GM23338 (cell line): ENCODE measurements at places on chromosomes 16 and 17. TPM values are rescaled to one million over a fixed set of nuclear protein-coding genes. Genes with fewer than 3 reads are reported as not detected.

DNA sequence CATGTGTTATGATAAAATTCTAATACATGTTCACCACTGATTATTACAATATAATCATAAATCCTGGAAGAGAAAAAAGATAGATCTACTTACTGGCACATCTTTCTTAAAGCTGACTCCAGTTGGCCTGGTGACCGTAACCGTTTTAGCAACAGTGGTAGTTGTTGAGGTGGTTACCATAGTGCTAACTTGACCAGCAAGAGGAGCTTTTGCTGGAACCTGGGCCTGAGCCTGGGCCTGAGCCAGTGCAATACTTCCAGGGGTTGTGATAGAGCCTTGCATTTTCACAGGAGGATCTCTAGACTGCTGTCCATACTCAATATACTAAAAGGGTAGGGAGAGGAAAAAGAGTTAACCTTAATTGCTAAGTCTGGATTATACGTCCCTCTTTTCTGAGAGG is 36.2 kb downstream of the SETD6 start:
- DNase-seq, result no peak
- H3K27me3 ChIP-seq, result no peaks in the 10 kb centered on the region
- H3K36me3 ChIP-seq, result peaks cover 64% of the 10 kb centered on the region
- no peak overlapping the region for H3K27ac ChIP-seq

GRCh38 chr16:79721270-79721669 is 120.7 kb upstream of the MAF start:
- H3K4me1 ChIP-seq, result no peaks in the 10 kb centered on the region
- H3K36me3 ChIP-seq, result no peaks in the 10 kb centered on the region
- no peaks in the 10 kb centered on the region for H3K27me3 ChIP-seq
- H3K27ac ChIP-seq, result no peak overlapping the region
- no peak overlapping the region for H3K4me3 ChIP-seq

DNA sequence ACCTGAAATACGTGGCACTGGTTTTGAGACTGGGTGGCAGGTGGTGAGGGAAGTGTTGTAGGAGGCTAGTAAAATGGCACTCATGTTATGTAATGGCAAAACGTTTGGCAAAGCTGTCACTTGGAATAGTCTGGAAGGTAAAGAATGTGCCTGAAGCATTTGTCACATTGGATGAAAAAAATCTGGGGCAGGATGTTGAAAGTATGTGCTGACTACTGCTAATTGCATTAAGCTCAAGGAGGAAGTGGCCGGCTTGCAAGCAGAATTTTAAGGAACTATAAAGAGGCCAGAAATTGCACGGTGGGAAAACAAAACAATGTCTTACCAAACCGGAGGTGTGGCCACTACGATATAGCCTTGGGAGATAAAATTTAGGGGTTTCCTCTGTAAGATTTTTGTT is 26.6 kb upstream of the NLRP1 start:
- H3K4me1 ChIP-seq, result no peaks in the 10 kb centered on the region
- H3K27ac ChIP-seq, result no peak overlapping the region
- H3K4me3 ChIP-seq, result no peak overlapping the region

DNA sequence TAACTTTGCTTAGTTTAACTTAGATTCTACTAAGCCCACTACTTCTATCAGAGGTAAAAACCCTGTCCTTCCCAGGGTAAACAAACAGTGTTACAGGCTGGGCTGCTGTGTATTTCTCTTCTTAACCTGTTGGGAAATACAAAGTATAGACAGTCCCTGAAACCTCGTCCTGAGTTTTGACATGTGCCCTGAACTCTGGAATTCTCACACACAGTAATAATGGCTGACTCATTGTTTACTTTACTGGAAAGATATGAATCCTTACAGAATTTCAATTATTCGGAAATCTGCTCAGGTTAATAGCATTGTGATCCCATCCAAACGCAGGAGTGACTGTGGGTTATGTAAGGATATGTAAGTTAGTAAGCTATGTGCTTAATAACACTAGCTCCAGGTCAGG is 199.1 kb downstream of the TMEM114 start:
- no peak overlapping the region for H3K27ac ChIP-seq
- H3K4me3 ChIP-seq, result no peak overlapping the region
- no peaks in the 10 kb centered on the region for H3K4me1 ChIP-seq
- no peaks in the 10 kb centered on the region for H3K36me3 ChIP-seq
- no peak for DNase-seq

GRCh38 chr16:35176449-35176848 is 1717.0 kb downstream of the TP53TG3F start:
- H3K4me3 ChIP-seq, result no peak overlapping the region
- no peak overlapping the region for H3K27ac ChIP-seq
- H3K27me3 ChIP-seq, result no peaks in the 10 kb centered on the region
- no peaks in the 10 kb centered on the region for H3K4me1 ChIP-seq
- H3K36me3 ChIP-seq, result no peaks in the 10 kb centered on the region; the same call in 1 of the 2 replicates

- no peaks in the 10 kb centered on the region for H3K36me3 ChIP-seq
- no peak overlapping the region for H3K27ac ChIP-seq
- no peaks in the 10 kb centered on the region for H3K4me1 ChIP-seq
- DNase-seq, result no peak
Measured at GRCh38 chr17:74725111-74725510, 11.9 kb upstream of the RAB37 start.

- peaks cover 39% of the 10 kb centered on the region for H3K27me3 ChIP-seq
- no peaks in the 10 kb centered on the region; the same call in 1 of the 2 replicates for H3K4me1 ChIP-seq
- no peak for DNase-seq
- H3K36me3 ChIP-seq, result no peaks in the 10 kb centered on the region
- no peak overlapping the region for H3K27ac ChIP-seq
- H3K4me3 ChIP-seq, result no peak overlapping the region
Measured at GRCh38 chr16:8585857-8586256, 4.5 kb downstream of the TMEM114 start.

GRCh38 chr17:50831471-50831928 is 3.9 kb upstream of the WFIKKN2 start:
- H3K4me3 ChIP-seq, result no peak overlapping the region
- H3K36me3 ChIP-seq, result no peaks in the 10 kb centered on the region; the same call in 1 of the 2 replicates
- H3K27ac ChIP-seq, result no peak overlapping the region
- peaks cover 35% of the 10 kb centered on the region for H3K4me1 ChIP-seq
- H3K27me3 ChIP-seq, result no peaks in the 10 kb centered on the region
- peak; percentile 51 for DNase-seq

GRCh38 chr16:51305337-51305736 is 154.3 kb upstream of the SALL1 start:
- H3K36me3 ChIP-seq, result no peaks in the 10 kb centered on the region
- H3K4me1 ChIP-seq, result peaks cover 15% of the 10 kb centered on the region; the same call in 1 of the 2 replicates
- H3K27me3 ChIP-seq, result no peaks in the 10 kb centered on the region
- DNase-seq, result no peak
- no peak overlapping the region for H3K4me3 ChIP-seq

GRCh38 chr17:60792250-60792898 is 114.7 kb downstream of the BCAS3 start:
- H3K4me1 ChIP-seq, result no peaks in the 10 kb centered on the region
- no peak for DNase-seq
- H3K36me3 ChIP-seq, result no peaks in the 10 kb centered on the region
- H3K27me3 ChIP-seq, result no peaks in the 10 kb centered on the region
- no peak overlapping the region for H3K4me3 ChIP-seq
- H3K27ac ChIP-seq, result no peak overlapping the region

DNA sequence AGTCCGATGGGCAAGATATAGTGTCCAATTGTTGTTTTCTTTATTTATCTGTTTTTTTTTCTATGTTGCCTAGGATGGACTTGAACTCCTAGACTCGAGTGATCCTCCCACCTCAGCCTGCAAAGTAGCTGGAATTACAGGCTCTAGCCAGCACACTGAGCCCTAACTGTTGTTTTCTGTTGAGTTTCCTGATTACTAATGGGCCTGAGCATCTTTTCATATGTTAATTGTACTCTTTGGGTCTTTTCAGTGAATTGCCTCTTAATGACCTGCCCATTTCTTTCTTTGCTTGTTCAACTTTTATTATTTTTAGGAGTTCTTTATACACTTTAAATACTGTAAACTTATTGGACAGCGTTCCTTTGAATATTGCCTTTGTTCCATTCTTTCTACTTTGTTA is 213.0 kb downstream of the HS3ST3B1 start:
- no peaks in the 10 kb centered on the region for H3K27me3 ChIP-seq
- H3K36me3 ChIP-seq, result no peaks in the 10 kb centered on the region
- H3K4me3 ChIP-seq, result no peak overlapping the region
- H3K27ac ChIP-seq, result no peak overlapping the region

DNA sequence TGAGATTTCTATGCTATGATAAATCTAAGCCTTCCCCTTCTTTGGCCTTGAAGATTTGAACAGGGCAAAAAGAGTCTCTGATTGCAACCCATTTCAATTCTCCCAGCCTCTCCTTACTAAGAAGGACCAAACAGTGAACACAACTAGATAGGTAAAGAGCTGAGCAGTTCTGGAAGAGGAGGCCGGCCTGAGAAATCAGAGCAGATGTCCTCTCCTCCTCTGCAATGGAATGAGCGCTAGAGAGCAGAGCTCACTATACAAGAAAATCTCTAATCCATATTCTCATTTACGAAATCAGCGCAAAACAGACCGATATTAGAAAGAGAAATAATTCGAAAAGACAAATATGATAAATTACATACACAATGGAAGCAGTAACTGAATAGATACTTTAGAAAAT is 124.2 kb downstream of the CDK5R1 start:
- no peaks in the 10 kb centered on the region for H3K27me3 ChIP-seq
- no peak overlapping the region for H3K4me3 ChIP-seq
- no peak for DNase-seq
- H3K36me3 ChIP-seq, result no peaks in the 10 kb centered on the region
- H3K27ac ChIP-seq, result no peak overlapping the region

DNA sequence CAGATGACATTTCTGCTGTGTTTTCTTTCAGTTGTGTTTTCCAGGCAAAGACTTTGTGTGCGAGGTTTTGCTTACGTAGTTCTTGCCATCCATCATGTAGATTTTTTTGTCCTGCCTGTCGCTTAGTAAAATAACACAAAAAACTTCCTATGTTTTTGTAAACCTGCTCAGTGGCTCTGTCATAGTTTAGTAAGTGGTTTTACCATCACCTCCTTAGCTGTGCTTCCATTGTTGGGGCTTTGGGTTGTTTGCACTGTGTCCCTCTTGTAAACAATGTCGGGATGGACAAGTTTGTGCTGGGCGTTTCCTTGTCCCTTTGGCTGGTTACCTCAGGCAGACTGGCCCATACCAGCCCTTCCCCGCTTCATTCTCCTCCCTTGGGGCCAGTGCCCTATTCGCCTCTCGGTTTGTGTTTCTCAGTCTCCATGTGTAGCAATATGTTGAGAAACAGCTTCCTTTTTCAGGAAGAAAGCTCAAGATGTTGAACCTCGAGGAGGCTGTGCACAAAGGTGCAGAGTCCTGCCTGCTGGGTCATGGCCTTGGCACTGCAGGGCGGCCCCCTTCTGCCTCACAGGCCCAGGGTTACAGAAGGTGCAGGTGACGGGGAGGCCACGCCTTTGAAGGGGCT is 74.6 kb downstream of the KSR1 start:
- peaks cover 28% of the 10 kb centered on the region for H3K4me1 ChIP-seq
- no peak overlapping the region for H3K4me3 ChIP-seq
- H3K27ac ChIP-seq, result no peak overlapping the region
- H3K36me3 ChIP-seq, result no peaks in the 10 kb centered on the region
- DNase-seq, result no peak

DNA sequence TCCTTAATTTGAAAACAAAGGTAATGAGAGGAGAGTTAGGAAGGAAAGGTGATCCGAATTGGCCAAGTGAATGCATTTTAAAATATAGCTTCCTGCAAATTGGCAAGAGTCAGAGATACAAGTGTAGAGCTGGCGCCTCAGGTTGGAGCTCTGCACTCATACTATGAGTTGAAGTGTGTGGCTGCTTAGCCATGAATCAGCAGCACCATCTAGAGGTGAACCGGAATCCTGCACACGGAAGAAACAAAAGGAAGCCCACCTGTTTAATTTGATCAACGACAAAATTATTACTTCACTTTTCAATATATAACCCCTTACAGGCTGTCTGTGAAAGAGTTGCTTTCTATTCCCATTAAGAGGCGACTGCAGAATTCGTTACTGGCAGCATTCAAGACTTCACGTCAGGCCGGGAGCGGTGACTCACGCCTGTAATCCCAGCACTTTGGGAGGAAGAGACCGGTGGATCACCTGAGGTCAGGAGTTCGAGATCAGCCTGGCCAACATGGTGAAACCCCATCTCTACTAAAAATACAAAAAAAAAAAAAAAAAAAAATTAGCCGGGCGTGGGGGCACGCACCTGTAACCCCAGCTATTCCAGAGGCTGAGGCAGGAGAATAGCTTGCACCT is 1253.7 kb upstream of the CDH8 start:
- no peaks in the 10 kb centered on the region for H3K27me3 ChIP-seq
- no peak overlapping the region for H3K4me3 ChIP-seq
- no peak overlapping the region for H3K27ac ChIP-seq
- H3K4me1 ChIP-seq, result no peaks in the 10 kb centered on the region

TANC2 gene
- polyA plus RNA-seq, result 1.5 and 1.7 TPM in 2 replicates

NPW gene
- 37.0 and 37.6 TPM in 2 replicates for polyA plus RNA-seq

CXCL16 gene
- polyA plus RNA-seq, result 3.7 and 4.0 TPM in 2 replicates

HBA1 gene
- 3.4 and 6.7 TPM in 2 replicates for polyA plus RNA-seq

SSTR5 gene
- polyA plus RNA-seq, result 0.60 TPM in 1 of 2 replicates, not detected in the other

MLKL gene
- polyA plus RNA-seq, result 5.1 and 6.2 TPM in 2 replicates

SLC6A2 gene
- polyA plus RNA-seq, result 0.23 and 0.39 TPM in 2 replicates

QPRT gene
- 65.4 and 79.1 TPM in 2 replicates for polyA plus RNA-seq

PERCC1 gene
- polyA plus RNA-seq, result not detected in 2 replicates
